ENCODE measurements at places on chromosomes 13 and 19.

DNA sequence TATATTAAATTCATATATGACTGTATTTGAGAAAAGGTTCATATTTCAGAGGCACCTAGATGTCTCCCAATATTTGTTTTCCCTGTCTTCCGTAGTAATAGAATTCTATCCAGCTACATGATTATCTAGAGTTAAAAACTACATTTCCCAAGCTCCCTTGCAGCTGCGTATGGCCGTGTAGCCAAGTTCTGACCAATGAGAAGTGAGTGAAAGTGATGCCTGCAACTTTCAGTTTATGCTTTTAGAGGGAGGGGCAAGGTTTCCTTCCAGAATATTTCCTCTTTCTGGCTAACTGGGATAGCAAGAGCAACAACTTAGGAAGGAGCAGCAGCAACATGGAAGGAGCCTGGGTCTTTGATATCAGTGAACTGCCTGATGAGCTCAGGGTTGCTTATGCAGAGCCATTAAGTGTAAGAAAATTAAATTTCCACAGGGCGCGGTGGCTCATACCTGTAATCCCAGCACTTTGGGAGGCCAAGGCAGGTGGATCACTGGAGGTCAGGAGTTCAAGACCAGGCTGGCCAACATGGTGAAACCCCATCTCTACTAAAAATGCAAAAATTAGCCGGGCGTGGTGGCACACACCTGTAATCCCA lies 23.2 kb upstream of the CYP2A13 start:
- DNase-seq = no peak

DNA sequence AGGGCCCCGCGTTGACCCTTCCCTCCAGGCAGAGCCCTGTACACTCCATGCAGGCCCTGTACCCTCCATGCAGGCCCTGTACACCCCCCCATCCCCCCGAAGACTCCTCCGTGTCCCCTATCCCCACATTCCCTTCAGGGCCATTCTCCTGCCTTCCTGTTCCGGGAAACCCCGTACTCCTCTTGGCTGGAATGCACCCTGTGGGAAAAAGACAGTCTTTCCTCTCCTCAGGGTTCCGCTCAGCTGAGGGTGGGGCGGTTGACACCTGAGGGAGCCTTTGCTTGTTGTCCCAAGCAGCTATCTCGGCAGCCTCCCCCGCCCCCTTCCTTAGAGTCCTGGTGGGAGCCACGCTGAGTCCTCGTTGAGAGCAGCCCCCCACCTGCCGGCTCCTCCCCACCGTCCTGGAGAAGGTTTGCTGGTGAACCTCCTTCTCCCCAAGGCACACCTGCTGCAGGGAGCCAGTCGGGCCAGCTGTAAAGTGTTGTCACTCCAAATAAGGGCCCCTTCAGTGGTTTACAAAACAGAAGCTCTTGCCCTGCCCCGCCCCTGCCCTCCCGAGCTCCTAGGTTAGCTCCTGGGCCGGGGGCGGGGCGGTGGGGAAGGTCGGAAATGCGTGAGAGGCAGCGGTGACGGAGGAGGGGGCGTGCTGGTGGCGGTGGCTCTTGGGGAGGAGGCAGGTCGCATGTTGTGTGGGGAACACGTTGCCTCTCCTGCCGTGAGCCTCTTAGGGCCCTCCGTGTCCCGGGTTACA lies 1.5 kb downstream of the GNA11 start:
- peak; percentile 45 for DNase-seq

DNA sequence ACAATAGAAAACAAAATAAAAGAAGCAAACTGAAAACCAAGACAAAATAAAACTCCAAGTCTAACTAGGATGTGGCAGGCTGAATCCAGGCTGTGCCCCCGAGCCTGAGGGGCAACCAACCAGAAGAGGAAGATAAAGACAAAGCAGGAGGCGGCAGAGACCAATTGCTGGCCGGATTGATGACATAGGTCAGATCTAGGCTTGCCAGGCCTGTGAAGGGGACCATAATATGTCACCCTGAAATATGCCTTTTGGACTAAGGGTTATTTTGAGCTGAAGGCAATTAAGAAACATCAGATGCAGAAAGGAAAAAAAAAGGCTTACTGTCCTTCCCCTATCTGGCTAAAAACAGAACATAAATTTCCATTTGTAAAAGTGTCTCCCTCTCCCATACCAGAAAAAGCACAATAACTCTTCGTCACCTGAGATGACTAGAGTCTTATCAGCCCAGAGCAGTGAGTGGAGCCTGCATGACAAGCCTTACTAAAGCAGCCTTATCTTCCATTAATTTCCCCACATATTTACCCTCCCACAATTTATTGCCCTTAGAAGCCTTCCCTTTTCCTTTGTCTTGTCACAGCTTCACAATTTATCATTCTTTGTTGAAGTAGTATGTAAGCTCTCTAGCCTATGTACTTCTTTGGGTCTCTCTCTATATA lies 22.8 kb downstream of the ATP8A2 start:
- DNase-seq = no peak

DNA sequence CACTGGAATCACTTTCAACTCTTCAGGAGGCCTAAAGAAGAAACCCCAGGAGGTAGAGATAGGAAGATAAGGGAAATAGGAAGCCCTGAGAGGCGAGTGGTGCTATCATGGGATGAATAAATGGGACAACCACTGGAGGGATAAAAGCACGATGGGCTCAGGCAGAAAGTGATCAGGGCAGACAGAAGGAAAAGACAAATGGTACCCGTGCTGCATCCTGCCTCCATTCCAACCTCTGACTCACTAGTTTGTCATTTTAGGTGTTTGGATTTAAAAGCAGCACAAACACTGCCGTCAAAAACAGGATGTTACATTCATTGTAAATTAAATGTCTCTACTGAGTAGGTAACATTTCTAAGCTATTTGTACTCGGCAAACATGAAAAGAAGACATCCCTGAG lies 314.3 kb upstream of the HTR2A start:
- DNase-seq = no peak

GRCh38 chr13:97307882-97308624 lies 85.9 kb downstream of the MBNL2 start:
- no peak for DNase-seq

- no peak for DNase-seq
Measured at GRCh38 chr19:33246709-33247440, 21.2 kb upstream of the SLC7A10 start.

DNA sequence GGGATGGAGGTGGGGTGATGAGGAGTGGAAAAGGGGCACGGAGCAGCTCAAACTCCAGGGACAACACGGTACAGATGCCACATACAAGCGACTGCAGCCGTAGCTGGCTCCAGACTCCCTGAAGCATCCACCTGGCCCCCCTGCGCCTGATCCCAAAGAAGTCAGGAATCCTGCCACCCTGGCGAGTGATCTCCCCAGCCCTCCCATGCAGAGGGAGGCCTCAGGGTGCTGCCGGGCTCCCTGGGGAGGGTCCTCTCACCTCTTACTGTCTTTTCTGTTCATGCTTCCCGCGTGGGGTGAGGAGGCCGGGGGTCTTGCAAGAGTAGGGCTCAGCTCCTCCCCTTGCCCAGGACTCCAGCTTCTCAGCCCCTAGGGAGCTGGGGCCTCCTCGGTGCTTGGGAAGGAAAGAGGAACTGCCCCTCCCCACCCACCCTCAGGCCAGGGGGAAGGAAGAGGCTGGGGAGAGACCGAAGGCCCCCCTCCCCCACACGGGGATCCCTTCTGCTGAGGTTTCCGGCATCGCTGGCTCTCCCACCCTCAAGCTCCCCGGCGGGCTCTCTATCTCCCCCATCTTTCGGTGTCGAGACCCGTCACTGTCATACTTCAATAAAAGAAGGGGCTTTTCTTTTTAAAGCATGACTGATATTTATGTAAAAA lies at the start of gene RASGRP4:
TSS of gene RASGRP4 (minus strand) at position 410 of the 657 bp plus-strand sequence. CDS start at position 282, 128 bp downstream.
- DNase-seq = peak; percentile 57
